ENCODE measurements at places on chromosomes 13 and 19.
A peak's percentile ranks its signal among the peaks of the same experiment; 100 is the strongest.

GRCh38 chr13:67390462-67391086 lies 160.4 kb upstream of the PCDH9 start:
- DNase-seq, result no peak

DNA sequence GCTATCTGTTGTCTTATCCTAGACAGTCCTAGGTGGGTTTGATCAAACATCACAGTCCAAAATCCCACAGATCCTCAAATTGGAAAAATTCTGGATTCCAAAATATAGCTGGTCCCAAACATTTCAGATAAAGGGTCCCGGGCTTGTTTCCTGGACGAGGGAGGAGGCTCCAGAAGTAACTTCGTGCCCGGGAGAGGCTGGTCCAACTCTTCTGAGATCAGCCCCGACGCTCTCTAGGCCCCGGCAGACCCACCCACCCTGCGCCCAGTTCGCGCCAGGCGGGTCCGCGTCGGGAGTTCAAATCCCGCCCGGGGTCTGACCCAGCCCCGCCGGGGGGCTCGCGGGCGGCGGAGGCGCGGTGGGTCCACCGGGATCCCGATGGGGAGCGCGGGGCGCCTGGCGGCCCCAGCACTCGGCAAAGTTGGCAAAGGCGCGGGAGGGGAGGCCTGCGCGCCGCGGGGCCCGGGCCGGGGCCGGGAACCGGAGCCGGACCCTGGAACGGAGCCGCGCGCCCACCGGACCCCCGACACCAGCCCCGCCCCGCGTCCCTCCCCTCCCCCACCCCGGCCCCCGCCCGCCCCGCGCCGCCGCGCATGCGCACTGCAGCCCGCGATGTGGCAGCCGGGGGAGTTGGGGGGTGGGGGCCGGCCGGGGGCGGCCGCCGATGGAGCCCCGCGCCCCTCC lies 513 bp downstream of the MIER2 start:
- peak; percentile 14 for DNase-seq

GRCh38 chr13:30737511-30738337 lies 2.4 kb downstream of the ALOX5AP start:
- DNase-seq, result no peak

DNA sequence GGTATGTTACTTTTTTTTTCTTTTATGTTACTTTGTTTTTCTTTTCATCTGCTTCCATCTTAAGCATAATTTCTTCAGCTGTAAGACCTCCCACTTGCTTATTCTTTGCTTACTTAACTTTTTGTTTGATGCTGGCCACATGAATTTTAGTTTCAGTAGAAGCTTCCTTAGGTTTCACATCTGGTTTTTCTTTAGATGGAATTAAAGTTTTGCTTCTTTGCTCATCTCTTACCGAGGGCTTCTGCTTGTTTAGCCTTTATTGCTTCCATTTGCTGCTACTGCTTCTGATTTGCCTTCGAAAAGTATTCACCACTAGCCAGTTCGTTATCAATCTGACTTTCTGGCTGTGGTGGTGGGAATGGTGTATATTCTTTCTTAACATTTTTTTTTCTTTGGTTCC lies 90.9 kb downstream of the GJA3 start:
- no peak for DNase-seq

- DNase-seq, result no peak
Observed at GRCh38 chr13:43221611-43222010, 198.2 kb downstream of the DNAJC15 start.

GRCh38 chr19:39132344-39132969 lies 6.9 kb downstream of the PAK4 start:
- DNase-seq, result no peak

DNA sequence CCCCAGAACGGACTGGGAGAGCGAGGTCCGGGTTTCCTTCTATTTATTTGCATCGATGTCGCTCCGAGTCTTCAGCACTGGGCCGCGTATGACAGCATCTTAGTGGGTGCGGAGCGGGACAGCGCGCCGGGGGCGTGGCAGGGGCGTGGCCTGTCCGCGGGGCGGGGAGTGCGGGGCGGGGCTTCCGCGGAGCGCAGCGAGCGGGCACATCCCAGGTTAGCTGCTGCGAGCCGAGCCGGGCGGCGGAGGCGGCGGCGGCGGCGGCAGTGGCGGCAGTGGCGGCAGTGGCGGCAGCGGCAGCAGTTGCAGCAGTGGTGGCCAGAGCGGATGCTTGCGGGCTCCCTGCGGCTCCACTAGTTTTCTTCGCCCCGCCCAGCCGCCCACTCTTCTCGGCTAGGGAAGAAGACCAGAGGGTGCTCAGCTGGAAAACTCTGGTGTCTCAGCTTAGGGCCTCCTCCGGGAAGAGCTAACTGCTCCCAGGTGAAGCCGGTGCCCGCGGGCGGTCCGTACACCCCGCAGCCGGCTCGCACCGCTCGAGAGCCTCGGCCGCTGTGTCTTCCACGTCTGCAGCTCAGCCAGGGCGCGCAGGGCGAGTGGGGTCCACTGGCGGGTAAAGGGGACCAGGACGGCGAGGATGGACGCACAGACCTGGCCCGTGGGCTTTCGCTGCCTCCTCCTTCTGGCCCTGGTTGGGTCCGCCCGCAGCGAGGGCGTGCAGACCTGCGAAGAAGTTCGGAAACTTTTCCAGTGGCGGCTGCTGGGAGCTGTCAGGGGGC lies at the start of gene GPC5:
TSS of gene GPC5 (plus strand) at position 209 of the 776 bp plus-strand sequence.
- peak; percentile 50 for DNase-seq

DNA sequence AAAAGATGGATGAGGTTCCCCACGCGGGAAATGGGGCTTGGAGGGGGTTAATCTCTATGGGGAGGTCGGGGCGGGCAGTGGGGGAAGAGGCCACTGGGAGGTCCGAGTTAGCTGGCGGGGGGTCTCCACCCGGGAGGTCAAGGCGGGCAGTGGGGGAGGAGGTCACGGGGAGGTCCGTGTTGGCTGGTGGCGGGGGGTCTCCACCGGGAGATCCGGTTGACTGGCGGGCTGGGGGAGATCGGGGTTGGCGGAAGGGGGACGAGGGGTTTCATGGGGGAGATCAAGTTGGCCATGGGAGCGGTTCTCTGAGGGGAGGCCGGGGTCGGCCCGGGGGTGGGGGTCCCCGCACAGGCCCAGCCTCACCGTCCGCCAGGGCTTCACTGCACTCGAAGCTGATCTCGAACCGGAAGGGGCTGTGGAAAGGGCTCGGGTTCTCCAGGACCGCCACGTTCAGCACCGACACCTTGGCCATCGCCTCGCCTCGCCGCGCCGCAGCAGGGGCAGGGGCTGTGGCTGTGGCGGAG lies 342 bp downstream of the ASF1B start:
- no peak for DNase-seq
